ENCODE measurements at places on chromosomes 16 and 17. TPM values are rescaled to one million over a fixed set of nuclear protein-coding genes. Genes with fewer than 3 reads are reported as not detected.

DNA sequence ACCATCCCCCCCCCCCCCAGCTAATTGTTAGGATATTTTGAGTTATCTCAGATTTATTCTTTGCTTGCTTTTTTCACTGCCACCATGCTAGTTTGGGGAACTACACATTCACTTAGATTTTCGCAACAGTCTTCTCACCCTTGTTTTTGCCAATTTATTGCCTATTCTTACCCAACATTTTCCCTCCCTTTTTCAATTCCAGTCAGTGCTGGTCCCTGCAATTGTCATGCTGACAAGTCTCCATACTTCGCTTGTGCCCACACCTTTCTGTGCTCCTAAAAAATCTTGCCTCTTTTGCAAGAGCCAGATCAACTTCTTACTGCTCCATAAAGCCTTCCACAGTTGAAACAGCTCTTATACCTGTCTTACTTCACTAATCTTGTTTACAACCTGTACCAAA is 16.3 kb downstream of the TNRC6A start:
- DNase-seq, result no peak

DNA sequence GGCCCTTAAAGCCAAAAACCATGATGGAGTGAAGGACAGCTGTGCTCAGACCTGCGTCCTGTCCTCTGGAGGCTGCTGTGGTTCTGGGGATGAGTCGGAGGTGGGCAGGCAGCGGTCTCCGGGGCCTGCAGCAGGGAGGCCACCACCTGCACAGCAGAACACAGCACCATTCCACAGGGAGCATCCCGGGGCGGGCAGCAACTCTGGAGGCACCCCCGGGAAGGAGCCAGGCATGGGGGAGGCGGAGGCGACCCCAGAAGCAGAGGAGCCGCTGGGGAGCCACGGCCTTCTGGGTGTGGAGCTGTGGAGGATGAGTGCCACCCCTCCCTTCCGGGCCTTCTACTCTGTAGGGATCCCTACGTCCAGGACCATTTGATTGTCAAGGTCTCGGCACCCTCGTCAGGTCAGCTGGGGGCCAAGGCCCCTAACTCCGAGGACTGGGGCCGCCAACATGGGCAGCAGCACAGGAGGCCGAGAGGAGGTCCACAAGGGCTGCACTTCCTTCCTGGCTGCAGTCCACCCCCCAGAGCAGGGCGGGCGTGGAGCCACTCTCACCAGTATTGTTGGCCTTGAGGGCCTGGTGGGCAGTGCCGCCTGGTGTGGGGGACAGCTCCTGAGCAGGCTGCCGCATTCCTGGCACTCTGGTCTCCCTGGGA is 23.8 kb downstream of the CEP131 start:
- no peak for DNase-seq

GRCh38 chr16:6804461-6804860 is 528.2 kb upstream of the RBFOX1 start:
- DNase-seq, result no peak

DHX58 gene
- total RNA-seq, result 6.5 TPM

GRCh38 chr16:86259499-86259898 is 250.8 kb upstream of the FOXF1 start:
- DNase-seq, result no peak

DNA sequence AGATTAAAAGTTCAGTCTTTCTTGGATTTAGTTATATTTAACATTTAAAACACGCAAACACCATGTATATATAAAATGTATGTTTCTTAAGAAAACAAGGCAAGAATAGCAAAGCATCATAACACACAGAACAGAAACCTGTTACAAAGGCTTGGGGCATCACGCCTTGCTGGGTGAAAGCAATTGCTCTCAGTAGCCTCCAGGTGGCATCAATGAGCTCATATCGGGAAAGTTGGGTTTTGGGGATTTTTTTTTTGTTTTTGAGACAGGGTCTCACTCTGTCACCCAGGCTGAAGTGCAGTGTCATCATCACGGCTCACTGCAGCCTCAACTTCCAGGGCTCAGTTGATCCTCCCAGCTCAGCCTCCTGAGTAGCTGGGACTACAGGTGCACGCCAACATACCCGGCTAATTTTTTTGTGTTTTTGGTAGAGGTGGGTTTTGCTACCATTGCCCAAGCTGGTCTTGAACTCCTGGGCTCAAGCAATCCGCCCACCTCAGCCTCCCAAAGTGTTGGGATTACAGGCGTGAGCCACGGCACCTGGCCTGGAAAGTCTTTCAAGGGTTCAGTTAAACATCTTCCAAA is 56.9 kb downstream of the CYB5D2 start:
- peak; percentile 30 for DNase-seq

DNA sequence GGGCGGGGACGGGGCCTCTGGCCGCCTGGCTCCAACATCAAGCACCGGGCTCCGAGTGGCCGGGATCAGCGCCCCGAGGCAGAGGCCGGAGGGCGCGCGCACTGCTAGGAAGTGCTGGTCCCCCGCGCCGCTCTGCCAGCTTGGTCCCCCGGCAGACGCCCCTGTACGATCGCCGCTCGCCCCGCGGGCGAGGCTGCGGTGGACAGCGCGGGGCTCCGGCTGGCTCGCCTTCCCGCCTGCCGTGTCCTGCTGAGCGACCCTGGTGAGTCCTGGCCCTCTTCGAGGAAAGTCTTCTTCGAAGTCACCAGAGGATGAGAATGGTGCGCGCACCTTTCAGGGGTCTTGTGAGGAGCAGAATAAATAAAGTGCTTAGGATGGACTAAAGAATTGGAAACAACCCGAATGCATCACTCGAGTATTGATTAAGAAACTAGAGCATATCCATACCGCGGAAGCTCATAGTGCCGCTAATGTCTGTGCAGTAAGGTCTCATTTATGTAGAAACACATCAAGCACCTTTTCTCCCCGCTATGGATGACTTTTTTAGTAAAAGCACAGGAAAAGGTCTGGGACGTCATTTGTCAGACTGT is 392 bp downstream of the ZNF213 start:
- no peak for DNase-seq

- DNase-seq, result no peak
These were observed 142.3 kb downstream of the ZFHX3 start for GRCh38 chr16:72905581-72905980.

DNA sequence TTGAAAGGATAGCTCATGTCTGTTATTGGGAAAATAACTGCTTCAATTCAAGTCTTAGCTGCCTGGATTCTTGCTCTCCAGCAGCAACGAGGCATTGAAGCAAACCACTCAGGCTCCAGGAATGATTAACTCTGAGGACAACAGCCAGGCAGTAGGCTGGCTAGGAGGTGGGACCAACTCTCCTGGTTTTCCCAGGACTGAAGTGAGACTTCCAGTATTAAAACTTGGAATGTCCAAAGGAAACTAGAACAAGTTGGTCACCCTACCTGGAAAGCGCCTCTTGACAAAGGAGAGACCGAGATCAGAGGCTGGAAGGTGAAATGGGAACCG is 100.7 kb downstream of the SALL1 start:
- no peak for DNase-seq

WNK4 gene
- not detected for total RNA-seq

DNA sequence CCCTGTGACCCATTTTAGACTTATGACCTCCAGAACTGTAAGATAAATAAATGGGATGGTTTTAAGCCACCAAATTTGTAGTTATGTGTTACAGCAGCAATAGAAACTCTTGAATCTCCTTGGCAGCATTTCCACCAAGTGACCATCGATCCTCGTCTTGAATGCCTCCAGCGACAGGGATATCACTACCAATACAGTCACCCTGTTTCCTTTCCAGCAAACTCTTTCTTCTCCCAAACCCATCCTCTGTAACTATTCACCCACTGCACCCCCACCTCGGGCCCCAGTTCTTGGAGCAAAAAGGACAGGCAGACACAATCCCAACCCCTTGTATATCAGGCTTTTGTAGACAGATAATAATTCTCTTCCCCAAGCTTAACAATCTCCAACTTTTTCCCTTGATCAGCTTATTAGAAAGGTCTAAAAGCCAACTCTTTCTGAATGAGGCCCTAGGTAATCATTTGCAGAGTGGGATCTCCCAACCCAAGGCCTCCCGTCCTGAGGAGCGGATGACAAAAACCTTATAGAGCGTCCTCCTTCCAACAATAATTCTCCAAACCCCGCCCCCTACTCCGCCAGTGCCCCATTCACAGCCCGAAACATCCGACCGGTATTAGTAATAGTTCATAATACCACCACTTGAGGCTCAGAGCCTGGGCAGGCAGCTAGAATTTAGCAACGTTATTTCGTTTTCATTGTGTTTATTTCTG is 14.7 kb upstream of the PLLP start:
- DNase-seq, result no peak

RAP1GAP2 gene
- 1.9 TPM for total RNA-seq

GRCh38 chr16:48452991-48453760 is 68.0 kb upstream of the SIAH1 start:
- DNase-seq, result no peak

DNA sequence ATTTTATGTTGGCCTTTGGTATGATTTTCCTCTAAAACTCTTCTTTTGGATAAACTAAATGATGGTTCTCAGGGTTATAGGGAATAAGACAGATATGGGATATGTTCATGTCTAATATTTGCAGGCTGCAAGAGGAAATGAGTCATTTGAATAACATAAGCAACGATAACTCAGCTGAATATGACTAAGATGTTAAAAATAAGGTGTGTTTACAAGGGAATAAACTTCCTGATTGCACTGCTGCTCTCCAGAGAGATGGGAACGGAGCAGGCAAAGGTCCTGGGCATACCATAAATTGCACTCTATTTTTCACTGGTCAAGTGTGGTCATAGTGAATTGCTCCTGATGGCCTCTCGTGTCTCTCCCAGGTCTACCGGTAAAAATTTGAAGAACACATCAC is 666.2 kb downstream of the TOX3 start:
- no peak for DNase-seq

DNA sequence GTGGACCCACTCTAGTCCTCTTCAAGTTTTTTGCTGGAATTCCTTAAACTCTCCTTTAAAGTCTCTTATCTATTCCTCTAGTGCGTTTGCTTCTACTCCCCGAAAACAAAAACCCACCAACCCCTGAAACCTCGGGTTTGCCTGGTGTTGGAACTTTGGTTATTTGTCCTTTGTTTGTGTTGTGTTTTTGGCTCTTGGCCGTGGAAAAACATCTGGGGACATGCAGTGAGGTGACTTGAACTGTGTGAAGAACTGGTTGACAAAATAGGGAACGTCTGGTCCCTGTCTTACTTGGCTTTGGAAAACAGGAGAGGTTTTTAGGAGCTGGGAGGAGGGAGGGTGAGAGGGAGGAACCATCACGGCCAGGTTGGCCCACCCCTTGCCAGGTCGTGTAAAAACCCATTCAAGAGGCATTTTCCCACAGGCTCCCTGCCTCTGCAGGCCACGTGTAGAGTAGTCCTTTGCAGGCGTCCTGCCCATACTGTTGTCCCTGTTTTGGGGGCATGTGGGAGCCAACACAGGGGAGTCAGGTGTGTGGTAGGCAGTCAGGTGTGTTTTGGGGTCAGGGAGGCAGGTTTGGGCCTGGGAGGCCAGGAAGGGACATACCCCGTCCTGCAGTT is 169.3 kb downstream of the RAB11FIP4 start:
- DNase-seq, result peak; percentile 34

RNF43 gene
- not detected for total RNA-seq

MT1A gene
- total RNA-seq, result not detected

DNA sequence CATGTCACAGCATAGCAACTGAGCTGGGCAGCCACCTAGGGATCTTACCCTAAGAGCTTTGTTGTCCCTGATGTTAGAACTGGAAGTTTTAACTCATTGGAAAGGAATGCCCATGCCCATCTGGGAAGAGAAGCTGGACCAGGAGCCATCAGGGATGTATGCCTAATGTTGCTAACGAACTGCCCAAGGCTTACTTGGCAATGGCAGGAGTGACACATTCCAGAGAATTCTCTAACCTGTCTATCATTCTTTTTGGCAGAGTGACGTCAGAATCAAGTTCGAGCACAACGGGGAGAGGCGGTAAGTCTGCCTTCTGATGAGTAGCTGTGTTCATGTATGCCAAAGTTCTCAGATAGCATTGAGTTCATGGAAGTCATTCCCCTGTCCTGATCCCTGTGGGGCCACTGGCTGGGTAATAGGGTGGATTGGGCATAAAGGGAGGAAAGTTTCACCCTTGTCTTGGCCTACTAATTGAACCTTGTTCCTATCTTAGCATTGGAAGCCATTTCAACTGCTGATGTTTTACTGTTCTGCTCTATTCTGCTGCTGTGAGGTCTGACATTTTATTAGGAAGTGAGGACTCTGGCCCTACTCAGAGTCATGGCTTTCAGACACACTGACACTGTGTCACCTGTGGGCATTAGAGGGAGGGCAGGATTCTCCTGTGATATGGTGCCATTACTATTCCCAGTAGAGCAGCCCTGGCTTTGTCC is 23.7 kb downstream of the MAP3K3 start:
- DNase-seq, result no peak

DNA sequence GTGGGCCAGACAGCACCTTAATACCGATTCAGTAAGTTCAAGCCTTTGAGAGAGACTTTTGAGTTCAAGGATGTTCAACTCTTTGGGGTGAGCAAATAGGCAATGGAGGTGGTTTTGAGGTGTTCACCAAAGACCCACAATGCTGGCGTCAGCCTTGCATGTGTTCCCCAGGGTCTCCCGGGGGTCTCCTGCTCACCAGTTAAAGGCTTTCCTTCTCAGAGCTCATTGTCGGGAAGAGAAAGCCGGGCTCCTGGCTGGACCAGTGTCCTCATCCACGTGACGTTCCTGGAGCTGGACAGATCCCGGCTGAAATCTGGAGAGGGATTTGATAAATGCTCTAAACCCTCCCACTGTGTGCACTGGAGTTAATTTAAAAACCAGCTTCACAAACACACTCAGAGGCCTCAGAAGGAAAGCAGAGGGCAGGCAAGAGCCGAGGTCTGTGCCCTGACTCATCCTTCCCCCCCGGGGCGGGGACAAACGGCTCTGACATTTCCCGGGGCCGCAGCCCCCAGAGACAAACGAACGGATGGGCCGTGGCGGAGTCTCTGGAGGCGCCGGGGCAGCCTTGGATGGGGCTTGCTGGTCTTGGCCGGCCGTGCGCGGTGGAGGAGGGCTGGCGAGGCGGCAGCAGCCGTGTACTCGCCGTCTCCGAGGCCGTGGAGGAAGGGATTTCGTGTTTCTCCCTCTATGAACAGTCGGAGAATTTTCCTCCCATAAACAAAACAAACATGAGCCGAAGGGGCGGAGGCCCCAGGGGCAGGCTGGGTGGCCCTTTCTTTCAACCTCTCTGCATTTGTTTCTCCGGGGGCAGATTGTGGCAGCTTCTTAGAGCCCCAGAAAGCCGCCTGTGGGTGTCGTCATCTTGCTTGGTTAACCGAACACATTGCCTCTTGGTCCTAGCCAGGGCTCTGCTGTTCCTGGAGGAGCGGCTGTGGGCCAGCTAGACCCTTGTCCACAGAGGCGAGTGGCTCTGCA is 94.2 kb downstream of the NTN1 start:
- DNase-seq, result peak; percentile 25

- peak; percentile 58 for DNase-seq
These were observed at the start of gene TLK2 for GRCh38 chr17:62478424-62478879. TLK2 (plus strand) TSS chr17:62478825; CDS start chr17:62481126, 2,301 bp downstream.

All from G401 (cell line).